ENCODE measurements at places on chromosomes 11 and 22.

DNA sequence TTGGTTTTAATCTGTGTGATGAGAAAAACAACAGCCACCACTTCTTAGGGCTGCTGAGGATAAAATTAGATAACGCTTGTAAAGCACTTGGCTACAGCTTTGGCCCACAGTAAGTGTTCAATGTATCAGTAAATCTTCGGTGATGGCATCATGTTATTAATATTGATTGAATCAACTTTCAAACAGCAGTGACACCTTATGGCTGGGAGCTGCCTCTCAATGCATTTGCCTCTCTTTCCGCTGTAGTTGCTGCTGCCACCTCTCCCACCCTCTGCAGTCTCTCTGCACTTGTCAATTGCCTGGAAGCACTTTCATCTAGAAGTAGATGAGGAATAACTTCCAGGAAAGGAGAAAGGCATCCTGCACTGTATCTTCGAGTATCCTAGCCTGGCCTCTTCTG lies 491.1 kb downstream of the OPCML start:
- DNase-seq = no peak

DNA sequence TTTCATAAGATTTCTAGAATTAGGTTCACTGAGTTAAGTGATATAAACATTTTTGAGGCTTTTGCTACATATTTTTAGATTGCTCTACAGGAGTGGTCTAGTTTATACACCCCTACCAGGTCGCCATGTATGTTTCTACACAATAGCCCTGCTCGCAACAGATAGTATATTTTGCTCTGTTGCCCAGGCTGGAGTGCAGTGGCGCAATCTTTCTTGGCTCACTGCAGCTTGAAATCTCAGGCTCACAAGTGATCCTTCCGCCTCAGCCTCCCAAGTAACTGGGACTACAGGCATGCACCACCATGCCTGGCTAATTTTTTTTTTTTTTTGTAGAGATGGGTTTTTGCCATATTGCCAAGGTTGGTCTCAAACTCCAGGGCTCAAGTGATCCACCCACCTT lies 10.4 kb downstream of the ZNRF3 start:
- DNase-seq = no peak

- peak; percentile 35 for DNase-seq
Measured at GRCh38 chr11:120912504-120912903, 111.4 kb upstream of the TBCEL start.

DNA sequence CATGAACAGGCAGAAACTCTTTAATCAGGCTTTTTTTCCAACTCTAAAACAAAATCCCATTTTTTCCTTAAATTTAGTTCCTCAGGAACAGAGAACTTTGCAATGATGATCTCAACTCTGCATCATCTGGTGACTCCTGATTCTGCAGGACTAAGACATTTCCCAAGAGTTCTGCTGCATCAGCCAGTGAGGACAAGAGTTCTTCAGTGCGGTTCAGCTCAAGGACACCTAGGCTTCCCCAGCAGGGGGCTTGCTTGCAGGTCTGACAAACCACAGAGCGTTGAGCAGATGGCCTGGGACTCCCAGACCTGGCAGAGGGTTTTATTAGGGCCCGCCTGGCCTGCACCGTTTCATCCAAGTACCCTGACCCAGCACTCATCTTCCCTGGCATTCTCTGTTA lies 6.4 kb downstream of the CDCA5 start:
- no peak for DNase-seq

DNA sequence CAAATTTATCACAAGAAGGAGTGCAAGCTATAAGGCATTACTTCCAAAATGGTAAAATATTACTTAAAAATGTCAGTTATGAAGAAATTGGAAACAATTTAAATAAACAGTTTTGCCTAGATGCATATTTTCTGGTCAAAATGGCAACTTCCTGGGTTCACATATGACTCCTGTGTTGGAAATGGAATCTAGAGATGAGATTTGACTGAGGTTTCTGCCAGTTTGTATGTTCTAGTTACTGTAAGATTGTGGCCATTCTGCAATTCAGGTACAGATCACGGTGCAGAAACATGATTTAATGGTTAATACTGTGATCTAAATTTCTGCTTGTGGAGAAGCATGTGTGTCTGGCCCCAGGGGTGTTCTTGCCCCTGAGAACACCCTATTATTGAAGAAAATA lies 3.4 kb upstream of the OR4C6 start:
- no peak for DNase-seq

DNA sequence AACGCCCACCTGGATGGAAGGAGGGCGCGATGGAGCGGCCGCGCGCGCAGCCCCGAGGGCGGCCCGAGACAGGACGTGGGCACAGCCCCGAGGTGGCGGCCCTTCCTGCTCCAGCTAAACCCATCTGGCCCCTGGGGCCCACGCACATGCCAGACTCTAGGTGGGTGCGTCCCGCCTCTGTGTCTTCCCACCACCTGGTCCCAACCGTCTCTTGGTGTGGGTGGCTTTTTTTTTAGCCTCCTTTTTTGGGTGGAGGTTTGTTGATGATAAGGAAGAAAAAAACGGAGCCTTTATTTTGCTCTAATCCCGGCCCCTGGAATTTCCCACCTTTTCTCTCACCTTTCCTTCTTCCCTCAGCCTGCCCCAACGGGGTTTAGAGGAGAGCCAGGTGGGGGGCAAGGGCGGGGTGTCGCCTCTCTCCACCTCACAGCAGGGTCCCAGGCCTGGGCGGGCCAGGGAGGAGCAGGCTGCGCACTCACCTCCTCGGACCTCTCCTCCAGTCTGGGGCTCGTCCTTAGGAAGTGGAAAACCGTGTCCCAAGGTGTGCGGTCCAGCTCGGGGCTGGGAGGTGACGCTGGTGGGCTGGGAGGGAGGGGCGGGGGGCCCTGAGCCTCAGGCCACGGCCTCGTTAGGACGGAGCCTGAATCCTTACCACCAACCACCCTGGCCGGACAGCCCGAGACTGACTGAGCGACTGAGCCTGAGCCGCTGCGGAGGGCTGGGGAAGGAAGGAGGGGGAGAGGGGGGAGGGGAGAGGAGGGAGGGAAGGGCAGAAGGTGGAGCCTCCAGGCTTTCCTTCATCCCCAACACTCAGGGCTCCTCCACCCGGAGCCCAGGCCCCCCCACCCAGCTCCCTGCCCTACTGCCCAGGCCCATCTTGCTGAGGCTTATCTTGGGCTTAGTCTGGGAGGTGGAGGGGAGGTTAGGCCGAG lies at the start of gene SOX10:
Gene SOX10 (minus strand): TSS at position 696 of the 932 bp plus-strand sequence. CDS start 771 bp downstream, outside the sequence.
- DNase-seq = no peak

- DNase-seq = no peak
Measured at GRCh38 chr11:93220078-93220477, 22.3 kb upstream of the SLC36A4 start.

DNA sequence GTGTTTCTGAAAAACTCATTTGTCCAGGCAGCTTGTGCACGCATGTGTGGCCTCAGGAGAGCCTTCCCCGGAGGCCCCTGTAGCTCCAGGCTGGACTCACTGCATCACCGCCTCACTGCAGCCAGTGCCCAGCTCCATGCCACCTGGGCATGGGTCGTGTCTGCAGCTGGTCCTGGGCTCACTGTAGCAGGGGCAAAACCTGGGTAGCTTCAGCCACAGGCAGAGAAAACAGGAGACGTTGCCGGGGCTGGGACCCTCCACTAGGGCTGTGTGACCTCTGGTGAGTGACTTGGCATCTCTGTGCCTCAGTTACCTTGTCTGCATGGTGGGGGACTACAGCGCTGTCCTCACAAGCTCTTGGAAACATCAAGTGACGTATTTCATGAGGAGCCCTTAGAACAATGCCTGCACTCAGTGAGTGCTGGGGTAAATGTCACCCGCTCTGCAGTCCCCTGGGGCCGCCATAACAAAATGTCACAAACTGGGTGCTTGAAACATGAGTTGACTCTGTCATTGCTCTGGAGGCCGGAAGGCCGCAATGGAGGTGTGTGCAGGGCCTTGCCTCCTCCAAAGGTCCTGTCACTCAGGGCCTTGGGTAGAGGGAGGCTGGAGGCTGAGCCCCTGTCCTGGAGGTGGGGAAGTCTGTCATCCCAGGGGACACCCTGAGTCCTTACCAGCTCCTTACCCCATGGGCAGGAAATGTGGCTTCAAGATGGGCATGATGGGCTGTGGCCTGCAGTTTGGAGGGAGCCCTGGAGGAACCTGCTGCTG lies 488.7 kb downstream of the TBC1D22A start:
- no peak for DNase-seq

- DNase-seq = peak; percentile 18
Measured at GRCh38 chr11:44243595-44244343, 66.2 kb downstream of the ALX4 start.

DNA sequence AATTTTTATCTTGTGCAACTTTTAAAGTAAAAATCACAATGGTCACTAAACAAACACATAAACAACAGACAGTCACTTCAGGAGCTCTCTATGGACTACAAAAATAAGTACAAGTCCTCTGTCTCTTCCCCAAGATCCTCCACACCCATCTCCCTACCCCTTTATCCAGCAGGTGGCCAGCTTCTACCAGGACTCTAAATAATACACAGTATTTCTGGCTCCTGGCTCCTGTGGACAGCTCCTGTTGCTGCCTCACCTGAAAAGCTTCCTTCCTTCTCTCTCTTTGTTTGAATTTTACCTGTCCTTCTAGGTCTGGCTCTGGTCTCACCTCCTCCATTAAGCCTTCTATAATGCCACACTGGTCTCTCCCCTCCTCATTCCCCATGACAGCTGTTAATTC lies 86.1 kb downstream of the CLPB start:
- no peak for DNase-seq

- DNase-seq = no peak
Measured at GRCh38 chr11:85394283-85394682, 232.9 kb downstream of the DLG2 start.

- no peak for DNase-seq
Measured at GRCh38 chr22:23187871-23188700, 7.8 kb downstream of the BCR start.

DNA sequence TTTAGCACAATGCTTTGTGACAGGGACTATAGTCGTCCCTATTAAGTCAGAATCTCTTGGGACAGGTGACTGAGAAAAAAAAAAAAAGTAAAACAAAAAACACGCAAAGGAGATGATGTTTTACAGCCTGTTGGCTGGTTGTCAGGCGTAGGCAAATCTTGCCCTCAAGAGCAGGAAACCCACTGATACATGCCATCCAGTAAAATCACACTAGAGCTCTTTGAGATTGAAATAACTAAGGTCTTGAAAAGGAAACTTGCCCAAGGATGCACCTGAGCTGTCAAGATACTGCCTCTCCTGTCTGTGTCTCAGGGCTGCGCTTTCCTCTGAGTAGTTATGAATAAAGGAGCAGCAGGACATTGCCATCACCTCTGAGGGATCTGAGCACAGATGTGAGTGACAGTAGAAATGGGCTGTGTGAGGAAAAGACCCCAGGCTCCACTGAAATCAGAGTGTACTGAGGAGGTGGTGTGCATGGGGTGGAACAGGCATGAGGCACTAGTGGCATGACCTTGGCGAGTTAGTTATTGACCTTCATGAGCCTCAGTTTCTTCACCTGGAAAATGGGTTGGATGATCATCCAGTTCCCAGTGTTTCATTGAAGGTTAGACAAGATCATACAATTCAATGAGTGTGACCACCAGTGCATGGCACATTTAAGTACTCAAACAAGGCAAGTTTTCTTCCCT lies 23.3 kb downstream of the MICAL2 start:
- DNase-seq = no peak

- DNase-seq = peak; percentile 47
Measured at GRCh38 chr11:90204832-90205646, 17.8 kb downstream of the CHORDC1 start.

- no peak for DNase-seq
Measured at GRCh38 chr11:70668204-70669202, 270.2 kb downstream of the CTTN start.

DNA sequence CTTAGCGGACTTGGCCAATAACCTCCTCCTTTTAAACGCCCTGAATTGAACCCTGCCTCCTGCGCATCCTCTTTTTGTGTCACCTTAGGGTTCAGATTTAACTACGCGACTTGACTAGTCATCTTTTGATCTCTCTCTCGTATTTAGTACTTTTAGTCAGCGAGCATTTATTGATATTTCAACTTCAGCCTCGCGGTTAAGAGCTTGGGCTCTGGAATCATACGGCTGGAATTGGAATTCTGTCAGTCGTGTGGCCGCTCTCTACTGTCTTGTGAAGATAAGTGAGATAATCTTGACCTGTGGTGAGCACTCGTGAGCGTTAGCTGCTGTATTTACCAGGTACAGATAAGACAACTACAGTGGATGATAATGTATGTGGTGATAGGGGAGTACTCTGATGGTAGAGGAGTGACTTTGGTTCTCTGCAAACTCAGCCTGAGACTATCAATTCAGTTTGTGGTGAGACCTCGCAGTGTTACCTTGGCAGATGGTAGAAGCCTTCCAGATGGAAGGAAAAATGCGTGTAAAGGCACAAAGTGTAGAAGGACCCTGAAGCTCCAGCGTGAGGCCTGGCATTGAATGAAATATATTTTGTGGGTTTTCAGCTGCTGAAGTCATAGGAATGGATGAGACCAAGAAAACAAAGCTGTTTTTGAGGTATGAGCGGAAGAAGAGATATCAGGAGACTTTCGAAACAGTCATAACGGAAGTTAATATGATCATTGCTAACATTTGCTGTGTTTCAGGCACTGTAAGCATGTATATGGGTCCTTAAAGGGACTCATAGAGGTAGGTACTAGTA lies 682 bp downstream of the ATM start:
- DNase-seq = no peak

- no peak for DNase-seq
Measured at GRCh38 chr11:11963842-11964773, 44.3 kb downstream of the DKK3 start.

DNA sequence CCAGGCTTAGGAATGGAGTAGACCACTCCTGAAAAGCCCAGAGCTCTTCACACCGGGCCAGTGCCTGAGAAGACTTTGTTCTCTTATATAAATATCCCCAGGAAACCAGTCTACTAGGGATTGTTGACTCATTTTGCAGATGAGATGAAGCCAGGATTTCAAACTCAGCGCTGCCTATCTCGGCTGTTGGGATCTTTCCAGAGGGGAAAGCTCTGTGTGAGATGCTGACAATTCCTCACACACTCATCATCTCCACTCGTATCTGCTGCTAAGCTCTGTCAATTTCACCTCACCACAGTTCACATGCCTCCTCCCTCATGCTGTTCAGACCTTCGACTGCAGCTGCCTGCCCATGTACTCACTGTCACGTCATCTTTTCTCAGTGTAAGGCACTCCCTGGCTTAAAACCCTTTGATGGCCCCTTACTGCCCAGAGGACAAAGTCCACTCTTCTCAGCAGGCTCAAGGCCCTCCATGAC lies 12.5 kb downstream of the USH1C start:
- DNase-seq = peak; percentile 78

- peak; percentile 69 for DNase-seq
Measured at GRCh38 chr11:82867495-82868082, 32.6 kb downstream of the PRCP start.

- DNase-seq = no peak
Measured at GRCh38 chr11:36620246-36620645, 22.2 kb upstream of the RAG2 start.

- DNase-seq = no peak
Measured at GRCh38 chr11:80383655-80384054, 942.8 kb upstream of the TENM4 start.

GRCh38 chr11:67998150-67999045 lies 5.5 kb downstream of the UNC93B1 start:
- no peak for DNase-seq

DNA sequence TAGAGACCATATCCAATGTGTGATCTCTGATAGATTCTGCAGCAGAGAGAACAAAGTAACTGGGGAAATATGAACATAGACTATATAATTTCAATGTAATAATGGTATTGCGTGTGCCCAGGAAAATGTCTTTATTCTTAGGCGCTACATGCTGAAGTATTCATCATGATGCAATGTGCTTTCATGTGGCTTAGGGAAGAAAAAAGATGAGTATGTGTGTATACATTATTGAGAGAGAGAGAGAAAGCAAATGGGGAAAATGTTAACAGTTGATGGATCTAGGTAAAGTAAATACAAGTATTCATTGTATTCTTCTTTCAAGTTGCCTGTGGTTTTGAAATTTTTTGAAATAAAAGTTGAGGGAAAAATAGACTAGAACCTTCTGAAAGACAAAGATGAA lies 10.3 kb downstream of the CADM1 start:
- no peak for DNase-seq

All from HFFc6 (cell line).